Activated CD8-positive, alpha-beta memory T cell treated with anti-CD3 and anti-CD28 coated beads, Interleukin-2, amount 50 U/mL, for 4 hours (primary cell): ENCODE measurements at places on chromosomes 2 and 18.

DNA sequence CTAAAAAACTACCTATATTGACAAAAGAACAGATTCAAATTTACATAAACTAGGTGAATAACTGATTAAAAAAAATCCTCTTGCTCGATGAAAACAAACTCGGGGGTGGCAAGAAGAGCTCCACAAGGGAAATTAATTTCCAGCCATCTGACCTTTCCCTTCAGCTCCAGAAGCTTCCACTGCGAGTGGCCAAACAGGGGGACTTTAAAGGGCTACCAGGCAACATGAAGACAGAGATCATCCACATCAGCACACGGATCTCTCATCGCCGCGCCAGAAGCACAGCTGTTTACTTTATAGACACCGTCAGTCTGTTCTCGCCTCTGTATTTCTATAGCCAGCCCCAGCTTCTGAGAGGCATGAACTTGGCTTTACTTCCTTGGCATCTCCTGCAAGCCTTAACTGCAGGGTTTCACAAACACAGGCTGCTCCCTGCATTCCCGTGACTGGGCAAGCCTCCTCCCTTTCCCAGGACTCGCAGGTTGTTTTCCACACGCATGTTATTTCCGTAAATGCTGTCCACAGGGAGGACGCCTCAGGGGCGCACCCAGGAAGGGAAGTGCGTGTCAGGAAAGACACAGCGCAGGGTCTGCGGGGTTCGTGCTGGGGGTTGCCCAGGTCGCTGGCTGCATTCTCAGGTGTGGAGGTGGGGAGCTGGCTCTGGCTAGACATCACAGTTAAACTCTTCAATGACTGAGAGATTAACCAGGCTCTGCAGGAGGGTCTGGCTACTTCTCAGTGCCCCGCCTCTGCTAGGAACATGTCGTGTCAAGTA lies 85.0 kb downstream of the USP40 start:
- no peak for DNase-seq

DNA sequence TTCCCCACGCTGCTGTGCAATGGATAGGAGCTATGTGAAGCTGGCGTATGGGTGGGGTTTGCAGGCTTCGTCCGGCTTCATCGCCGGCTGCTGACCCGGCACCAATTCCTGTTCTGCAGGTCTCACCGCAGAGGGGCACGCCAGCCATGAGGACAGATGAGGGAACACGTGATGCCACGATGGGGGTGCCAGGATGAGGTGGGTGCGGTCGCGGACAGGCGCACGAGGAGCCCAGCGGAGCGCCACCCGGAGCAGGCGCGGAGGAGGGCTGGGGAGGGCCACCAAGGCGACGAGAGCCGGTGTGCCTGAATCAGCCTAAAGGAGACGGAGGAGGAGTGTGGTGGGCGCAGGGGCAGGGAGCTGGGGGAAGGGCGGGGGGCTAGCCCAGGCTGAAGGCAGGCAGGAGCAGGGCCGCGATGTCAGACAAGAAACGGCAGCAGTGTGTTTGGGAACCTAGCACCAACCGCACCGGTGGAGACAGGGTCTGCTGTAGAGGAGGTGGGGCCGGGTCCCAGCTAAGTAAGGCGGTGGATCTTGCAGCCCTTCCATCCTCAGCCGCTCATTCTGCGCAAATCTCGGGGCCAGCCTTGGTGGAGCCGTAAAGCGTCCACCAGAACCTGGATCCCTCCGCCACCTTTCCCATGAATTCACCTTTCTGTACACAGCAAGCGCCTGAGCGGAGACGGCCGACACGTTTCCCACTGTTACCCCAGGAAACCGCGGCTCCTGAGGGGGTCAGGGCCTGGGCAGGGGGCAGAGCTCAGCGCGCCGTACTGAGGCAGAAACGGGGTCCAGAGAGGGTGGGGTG lies 17.0 kb upstream of the CD8A start:
- DNase-seq, result peak; percentile 72

DNA sequence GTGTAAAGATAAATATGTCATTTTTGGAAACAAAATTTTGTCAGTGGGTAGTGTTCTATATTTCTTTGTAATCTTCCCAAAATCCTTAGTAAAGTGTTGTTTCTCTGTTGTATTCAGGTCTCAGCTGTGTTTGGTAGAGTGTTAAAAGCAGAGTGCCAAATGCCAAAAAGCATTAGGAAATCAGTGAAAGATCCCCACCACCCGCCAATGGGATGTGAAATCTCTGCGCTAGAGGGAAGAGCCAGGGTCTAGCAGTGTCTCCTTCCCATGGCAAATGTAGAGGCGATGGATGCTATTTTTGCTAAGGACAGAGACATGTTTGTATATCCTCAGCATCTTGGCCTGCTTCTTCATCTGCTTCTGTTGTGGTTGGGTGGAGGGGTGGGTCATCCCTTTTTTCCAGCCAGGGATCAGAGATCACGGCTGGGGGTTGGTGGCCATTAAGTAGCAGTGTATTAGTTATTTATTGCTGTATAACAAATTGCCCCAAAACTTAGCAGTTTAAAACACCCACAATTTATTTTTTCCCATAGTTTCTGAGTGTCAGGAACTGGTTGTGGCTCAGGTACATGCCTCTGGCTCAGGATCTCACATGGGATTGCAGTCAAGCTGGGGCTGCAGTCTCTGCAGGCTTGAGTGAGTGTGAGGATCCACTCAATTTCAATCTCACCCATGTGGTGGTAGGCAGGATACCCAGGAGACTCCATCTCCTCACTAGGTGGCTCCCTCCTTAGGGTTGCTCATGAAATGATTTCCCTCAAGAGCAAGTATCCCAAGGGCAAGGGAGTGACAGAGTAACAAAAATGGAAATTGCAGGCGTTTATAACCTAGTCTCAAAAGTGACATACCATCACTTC lies 211.9 kb downstream of the MYCN start:
- no peak for DNase-seq

- no peak for DNase-seq
Measured at GRCh38 chr2:229267080-229267479, 4.0 kb downstream of the PID1 start.

DNA sequence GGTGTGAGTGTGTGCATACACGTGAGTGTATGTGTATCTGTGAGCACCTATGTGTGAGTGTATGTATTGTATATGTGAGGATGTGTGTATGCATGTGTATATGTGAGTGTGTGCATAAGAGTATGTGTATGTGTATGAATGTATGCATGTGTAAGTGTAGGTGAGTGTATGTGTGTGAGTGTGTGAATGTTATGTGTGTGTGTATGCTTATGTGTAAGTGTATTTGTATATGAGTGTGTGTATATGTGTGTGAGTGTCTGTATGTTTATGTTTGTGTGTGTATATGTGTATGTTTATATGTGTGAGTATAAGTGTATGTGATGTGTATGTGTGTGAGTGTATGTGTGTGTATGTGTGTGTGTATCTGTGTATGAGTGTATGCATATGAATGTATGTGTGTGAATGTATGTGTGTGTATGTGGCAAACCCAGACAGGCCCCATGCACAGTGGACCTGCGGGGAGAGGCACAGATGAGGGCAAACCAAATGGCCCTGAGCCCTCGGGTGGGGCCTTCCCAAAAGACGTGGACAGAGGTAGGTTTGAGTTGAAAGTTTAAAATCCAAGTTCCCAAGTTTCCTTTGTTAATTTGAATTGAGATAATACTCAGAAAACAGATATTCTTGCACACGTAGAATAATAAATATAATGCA lies 51.5 kb downstream of the EDAR start:
- DNase-seq, result no peak
